ENCODE measurements at places on chromosomes 7 and 10.

DNA sequence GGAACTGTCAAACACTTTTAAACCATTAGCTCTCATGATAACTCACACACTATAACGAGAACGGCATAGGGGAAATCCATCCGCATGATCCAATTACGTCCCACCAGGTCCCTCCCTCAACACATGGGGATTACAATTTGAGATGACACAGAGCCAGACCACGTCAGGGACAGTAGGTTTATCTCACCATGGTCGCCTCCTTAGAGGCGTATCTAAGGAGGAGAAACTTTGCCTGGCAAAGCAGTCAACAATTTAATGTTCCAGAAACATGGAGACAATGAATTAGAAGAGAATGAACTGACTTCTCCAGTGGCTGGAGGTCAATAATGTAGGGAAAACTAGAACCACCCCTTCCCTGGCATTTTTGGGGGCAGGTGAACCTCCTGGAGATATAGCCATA is 488.4 kb upstream of the AUTS2 start:
- DNase-seq: no peak

- no peak for DNase-seq
Observed at GRCh38 chr7:77989981-77990566, 191.5 kb downstream of the PHTF2 start.

DNA sequence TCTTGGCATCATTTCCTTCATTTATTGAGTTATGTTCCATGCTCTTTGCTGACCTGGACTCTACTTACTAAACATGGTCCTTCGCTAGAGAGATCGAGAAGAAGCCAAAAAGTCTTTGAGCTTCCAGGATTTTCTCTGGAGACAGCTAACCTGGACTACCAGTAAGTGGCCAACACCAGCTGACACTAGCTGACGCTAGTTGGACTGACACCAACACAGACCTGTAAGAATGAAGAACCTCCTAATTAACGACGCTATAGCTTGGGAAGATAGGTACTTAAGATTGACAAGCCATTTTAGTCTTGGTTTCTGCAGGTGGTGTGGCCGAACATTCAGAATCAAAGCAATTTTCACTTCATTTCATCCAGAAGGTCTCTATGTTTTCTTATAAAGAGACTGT is 66.4 kb downstream of the GALNT17 start:
- DNase-seq: peak; percentile 50

- DNase-seq: no peak
Observed at GRCh38 chr10:75600833-75601232, 169.4 kb downstream of the LRMDA start.

DNA sequence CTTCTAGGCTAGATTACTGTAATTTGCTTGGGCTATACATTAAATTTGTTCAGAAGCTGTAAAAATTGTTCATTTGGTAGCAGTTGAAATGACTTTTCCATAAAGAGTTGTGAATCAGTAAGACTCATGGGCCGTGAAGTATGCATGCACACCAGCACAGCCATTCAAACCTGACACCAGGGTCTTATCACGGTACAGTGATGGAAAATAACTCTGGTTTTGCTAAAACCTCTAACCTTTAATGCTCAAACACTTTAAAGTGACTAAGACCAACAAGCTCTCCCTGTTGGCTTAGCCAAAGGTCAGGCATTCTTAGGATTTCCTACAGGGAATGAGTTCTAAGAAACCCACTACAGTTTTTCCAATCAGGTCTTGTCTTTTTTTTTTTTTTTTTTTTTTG is 11.5 kb downstream of the ARL3 start:
- no peak for DNase-seq

DNA sequence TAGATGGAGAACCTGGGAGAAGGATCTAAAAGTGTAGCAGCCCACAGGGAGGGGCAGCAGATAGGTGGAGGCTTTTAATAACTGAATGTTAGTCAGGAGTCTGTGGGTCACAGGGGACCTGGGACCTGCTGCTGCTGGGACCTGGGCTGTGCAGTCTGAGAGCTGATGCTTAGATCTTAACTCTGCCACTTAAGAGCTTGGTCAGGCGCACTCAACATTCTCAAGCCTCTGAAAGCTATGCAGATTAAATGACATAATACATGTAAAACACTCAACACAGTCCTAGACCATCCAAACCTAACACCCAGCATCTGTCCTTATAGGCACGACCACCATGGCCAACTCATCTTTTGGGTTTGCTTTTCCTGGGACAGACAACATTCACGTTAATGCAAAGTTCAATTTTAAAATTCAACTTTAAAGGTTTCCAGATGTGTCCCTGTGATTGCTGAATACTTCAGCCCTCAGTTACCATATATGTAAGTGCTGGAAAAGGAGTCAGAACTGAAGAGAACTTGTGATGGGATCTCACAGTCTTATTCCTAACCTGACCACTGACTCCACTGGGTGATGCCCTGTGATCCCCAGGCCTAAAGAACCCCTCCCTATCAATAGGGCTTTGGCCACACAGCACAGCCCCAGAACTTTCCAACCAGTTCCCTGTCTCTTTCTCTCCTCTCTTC is 321.0 kb downstream of the PLXNA4 start:
- DNase-seq: no peak

DNA sequence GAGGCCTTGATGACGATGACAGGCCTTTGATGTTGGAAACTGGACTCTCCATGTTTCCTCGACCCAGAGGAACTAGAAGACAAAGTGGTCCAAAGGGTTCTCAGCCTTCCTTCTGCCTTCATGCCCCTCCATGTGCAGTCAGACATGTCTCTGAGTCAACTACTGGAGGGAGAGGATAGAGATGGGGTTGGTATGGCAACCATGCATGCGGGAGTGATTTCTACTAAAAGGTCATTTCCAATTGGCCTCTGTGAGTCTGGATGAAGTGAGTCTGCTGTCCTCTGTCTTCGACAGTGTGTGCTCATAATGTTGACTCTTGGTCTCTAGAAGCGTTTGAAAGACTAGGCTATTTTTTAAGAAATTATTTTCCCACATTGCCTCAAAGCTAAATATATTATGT is 29.2 kb downstream of the STK17A start:
- DNase-seq: no peak

GRCh38 chr7:31368620-31369019 is 28.1 kb upstream of the NEUROD6 start:
- DNase-seq: no peak

DNA sequence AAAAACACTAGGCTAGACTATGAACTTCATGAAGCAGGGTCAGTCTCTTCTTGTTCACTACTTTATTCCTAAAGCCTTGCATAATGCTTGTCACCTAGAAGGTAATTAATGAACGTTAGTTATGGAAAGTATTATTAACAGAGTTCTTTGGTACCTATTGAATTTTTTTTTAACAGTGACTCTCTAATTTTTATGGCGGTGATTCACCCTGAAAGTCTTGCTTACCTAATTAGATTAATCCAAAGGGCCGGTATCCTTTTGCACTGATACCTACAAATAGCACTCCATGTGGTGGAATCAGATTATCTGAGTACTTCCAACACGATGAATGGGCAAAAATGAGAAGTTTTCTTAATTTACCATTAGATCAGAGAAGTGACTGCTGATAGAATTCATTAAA is 31.7 kb downstream of the STAM start:
- DNase-seq: no peak

DNA sequence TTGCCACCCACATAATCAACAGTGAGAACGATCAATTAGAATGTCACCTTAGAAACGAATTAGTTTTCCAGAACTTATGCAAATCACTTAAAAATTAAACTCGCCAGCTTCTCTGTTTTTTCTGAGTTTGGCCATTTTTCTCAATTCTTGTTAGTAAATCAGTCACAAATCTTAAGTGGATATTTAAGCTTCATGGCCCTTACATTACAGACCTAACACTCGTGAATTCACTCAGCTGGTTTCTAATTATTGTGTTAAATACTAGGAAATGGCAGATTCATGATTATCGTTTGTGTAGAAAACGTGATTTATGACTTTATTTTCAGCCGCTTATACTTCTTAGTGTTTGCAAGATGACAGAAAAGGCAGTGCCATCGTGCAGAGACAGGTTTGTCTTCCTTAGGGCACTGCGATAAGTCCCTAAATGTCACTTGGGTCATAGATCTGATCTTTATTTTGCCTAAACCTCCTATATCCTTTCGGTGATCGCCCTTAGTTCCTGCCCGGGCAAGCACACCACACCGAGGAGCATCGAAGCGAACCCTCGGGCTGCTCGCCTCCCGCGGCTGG is 587 bp upstream of the CELF2 start:
- no peak for DNase-seq

GRCh38 chr7:103996639-103997038 is 7.2 kb upstream of the RELN start:
- DNase-seq: no peak

DNA sequence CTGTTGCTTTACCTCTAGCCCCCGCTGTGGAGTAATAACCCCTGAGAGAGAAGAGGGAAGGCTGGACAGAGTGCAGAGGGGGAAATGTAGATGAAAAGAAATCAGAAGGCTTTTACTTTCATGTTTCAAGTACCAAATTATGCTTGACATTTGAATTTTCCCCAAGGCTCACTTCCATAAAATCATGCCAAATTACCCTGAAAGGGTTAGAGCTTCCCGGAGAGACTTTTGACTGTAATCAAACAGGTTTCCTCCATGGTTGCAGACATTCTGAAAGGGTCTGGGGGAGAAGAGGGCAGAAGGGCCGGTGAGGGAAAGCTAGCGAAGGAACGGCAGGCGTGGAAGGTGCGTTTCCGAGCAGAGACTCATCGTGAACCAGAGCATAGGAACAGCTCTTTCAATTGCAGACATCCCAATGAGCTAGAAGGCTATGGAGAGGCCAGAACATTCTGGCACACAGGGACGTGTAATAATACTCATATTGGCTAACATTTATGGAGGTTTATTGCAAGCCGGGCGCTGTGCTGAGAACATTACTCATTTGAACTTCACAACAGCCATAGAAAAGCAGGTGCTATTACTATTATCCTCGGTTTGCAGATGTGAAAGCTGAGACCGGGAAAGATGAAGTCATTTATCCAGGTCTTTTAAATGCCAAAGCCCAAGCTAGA is 620.8 kb upstream of the AUTS2 start:
- DNase-seq: no peak

GRCh38 chr10:126598009-126598408 is 72.5 kb downstream of the C10orf90 start:
- no peak for DNase-seq

Data from cerebellum (tissue), 4 donors.